Nucleus accumbens (tissue), 56 donors: ENCODE measurements at places on chromosomes 6 and 20.

- DNase-seq = peak; percentile 55
Observed at GRCh38 chr6:16238963-16239797, 793 bp downstream of the GMPR start.

DNA sequence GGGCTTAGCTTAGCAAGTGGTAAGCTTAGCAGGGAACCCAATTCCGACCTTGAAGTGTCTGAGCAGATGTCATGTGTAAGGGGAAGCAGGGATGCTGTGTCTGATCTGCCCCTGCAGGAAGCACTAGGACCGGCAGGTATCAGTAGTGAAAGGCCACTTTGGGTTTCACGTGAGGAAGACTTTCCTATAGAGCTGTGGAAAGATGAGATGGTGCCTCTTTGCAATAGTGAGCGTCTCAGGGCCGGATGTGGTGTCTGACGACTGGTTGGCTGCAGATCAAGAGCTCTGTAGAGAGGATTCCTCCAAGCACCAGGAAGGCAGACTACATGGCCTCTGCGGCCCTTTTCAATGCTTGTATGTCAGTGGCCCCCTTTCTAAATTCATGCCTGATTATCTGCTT is 98.3 kb downstream of the TIAM2 start:
- no peak for DNase-seq

- DNase-seq = no peak
Observed at GRCh38 chr6:26194816-26195375, 107.7 kb downstream of the HFE start.

DNA sequence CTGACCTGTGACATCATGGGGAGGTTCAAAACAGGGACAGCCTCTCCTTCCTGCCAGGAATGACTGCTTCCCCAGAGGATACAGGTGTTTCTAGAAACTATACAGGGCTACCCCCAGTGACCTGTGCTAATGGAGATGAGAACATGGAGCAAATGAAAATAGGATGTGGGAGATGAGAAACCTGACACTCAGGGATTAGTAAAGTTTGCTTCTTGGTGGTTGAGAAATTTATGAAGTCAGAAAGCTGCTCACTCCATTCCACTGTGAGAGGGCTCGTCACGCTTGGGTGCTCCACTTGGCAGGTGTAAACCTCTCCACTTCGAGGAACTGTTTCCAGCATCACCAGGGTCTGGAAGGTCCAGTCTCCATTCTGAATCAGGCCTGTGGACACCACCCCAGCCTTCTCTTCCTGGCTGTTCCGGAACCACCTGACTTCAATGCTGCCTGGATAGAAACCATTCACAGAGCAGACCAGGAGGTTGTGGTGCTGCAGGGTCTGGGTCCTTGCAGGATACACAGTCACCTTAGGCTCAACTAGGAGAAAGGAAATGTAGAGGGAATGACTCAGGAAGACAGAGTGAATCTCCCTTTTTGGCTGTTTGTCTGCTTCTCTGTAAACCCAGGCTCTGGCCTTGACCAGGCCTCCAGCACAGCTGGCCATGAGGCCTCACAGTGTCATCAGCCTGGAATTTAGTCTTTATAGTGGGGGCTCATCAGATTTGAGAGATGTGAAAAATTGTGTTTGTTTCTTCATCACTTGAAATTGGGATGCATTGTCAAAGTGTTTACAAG is 10.8 kb downstream of the HLA-DRB5 start:
- no peak for DNase-seq

DNA sequence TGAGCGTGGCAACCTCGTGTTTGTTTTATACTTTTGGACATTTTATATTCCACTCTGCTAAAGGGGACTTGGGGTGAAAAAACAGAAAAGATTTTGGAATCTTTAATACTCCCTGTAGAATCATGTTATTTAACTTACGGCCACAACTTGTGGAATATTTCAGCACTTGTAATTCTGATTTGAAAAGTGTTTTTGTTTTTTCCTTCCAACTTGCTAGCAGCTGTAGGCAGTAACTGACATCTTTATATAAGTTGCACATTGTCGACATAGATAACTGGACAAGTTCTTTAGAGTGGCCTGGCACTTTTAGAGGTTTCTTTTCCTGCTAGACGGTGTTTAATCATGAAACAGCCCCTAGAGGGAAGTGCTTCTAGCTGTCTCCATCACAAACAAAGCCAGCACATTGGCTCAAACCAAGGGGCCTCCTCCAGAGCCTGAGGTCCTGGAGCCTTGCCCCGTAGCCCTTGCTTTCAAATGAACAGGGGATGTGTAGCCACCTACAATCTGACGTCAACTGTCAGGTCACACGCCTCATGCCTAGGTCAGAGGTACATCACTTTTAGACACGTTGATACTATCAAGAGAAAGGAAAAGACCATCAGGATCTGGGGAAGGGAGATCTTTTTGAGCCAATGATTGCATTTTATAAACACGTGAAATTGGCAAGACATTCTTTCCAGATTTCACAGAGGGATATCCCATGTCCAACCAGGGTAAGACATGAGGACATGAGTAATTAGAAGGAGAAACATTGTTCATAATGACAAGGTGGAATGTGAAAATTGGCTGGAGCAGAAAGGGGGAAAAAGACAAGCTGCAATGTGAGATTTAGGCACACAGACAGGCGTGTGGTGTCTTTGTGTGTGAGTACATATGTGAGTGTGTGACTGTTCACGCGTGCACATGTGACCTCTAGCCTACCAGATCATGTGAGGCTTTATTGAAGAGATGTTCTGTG is 92.1 kb downstream of the TXNDC5 start:
- no peak for DNase-seq

DNA sequence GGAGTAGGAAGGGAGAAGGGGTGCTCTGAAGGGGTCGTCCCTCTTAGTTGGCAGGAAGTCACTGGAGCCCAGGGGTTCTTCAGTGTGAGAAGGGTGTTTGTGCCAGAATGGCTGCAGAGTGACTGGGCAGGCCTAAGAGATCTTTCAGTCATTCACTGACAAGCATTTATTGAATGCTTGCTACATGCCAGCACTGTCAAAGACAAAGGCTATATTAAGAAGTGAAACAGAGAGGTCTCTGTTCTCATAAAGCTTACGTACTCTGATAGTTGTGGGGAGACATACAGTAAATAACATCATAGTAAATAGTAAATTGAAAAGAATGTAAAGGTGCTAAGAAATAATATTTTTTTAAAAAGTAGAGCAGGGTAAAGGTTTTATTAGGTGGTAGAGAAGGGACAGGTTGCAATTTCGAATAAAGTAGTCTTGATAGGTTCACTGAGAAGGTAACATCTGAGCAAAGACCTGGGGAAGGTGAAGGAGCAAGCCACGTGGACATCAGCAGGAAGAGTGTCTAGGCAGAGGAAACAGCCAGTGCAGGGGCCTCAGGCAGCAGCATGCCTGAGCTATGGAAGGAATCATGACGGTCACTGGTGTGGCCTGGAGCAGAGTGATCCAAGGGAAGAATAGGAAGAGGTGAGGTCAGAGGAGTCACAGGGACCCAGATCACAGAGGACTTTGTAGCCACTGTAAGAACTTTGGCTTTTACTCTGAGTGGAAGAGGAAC is 36.3 kb upstream of the RNF8 start:
- DNase-seq = no peak
